Activated CD4-positive, alpha-beta memory T cell treated with anti-CD3 and anti-CD28 coated beads, Interleukin-2, amount 10 ng/mL, durations not matched to agents 7 days and 5 days (primary cell): ENCODE measurements at places on chromosomes 12 and 14. TPM values are rescaled to one million over a fixed set of nuclear protein-coding genes. Genes with fewer than 3 reads are reported as not detected.
A peak's percentile ranks its signal among the peaks of the same experiment; 100 is the strongest.

DNA sequence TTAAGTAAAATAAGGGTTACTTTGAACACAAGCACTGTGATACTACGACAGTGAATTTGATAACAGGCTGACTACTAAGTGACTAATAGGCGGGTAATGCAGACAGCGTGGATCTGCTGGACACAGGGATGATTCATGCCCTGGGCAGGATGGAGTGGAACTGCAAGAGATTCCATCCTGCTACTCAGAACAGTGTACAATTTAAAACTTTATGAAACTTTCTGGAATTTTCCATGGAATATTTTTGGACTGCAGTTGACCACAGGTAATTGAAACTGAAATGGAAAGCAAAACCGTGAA, 46.0 kb downstream of the YEATS4 start:
- DNase-seq = no peak

DNAJC22 gene
- not detected for total RNA-seq

GRCh38 chr12:68587448-68587873, 23.2 kb upstream of the RAP1B start:
- DNase-seq = peak; percentile 63

DNA sequence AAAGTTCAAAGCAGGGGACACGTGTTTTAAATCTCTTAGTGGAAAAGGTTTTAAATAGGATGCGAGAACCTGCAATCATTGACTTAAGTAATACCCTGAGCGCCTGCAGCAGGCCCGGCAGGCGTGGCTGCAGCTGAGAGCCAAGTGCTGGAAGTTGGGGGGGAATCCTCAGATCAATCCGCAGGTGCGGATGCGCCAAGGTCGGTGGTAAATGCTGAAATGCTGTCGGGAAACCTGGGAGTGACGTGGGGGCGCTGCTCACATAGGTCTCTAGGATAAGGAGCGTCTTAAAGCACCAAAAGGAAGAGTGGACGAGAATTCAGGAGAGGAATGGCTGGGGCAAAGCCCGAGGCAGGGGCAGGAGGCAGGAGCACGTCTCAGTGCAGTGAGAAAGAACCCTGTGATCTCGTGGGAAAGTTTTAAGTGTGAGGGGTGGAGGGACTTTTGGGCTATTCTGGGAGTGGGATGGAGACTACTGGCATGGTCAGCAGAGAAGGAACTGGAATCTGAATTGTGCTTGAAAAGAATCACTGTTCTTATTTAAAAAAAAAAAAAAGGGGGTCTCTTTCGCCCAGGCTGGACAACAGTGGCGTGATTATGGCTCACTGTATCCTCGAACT, 883 bp upstream of the CDCA4 start:
- peak; percentile 42 for DNase-seq

DNA sequence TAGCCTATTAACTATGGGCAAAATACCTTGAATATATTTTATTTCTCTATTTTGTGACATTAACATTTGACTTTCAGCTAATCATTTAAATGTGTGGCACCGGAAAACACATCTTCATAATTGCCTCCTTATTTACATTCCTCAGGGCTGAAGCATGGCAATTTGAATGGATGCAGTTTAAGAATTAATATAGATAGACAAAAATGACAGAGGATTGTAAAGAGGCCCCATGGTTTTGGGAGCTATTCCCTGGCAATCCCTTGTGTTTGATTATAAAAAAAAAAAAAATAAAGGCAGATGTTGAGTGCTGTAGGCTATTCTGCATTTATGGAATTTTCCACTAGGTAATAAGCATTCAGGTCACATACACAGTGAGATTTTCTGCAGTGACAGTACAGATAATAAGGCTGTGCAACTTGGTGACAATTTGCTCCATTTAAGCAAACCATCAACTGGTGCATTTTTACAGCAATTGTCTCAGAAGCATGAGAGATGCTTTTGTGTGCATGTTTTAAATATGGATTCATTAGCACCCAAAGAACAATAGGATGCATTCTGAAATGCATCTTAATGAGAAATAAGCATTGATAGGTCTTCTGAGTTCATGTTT, 123.2 kb upstream of the SLC38A4 start:
- DNase-seq = no peak
